ENCODE measurements at places on chromosomes 1 and 21.

GRCh38 chr1:40751802-40752201, 31.8 kb upstream of the KCNQ4 start:
- no peak for DNase-seq

GRCh38 chr1:157439302-157439954, 112.9 kb downstream of the FCRL5 start:
- DNase-seq, result no peak

- DNase-seq, result no peak
Observed at GRCh38 chr1:204222764-204223055, 8.9 kb upstream of the GOLT1A start.

DNA sequence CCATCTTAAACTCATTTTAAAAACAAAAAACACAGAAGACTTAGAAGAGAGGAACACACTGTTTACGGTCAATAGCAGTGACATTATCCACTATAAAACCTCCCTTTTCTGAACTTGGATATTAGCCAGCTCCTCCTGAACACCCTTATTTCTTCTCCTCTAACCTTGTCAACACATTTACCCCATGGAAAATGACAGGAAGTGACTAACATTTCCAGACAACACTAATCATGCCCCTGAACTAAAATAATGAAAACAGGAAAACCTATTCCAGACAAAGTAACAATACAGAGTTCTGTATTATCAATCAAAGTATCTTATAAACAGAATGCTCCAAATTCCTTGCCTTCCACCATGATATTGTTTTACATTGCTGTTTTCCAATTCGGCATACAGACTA, 45.3 kb downstream of the PALMD start:
- no peak for DNase-seq

- DNase-seq, result no peak
Observed at GRCh38 chr1:228927946-228928898, 192.9 kb downstream of the RHOU start.

DNA sequence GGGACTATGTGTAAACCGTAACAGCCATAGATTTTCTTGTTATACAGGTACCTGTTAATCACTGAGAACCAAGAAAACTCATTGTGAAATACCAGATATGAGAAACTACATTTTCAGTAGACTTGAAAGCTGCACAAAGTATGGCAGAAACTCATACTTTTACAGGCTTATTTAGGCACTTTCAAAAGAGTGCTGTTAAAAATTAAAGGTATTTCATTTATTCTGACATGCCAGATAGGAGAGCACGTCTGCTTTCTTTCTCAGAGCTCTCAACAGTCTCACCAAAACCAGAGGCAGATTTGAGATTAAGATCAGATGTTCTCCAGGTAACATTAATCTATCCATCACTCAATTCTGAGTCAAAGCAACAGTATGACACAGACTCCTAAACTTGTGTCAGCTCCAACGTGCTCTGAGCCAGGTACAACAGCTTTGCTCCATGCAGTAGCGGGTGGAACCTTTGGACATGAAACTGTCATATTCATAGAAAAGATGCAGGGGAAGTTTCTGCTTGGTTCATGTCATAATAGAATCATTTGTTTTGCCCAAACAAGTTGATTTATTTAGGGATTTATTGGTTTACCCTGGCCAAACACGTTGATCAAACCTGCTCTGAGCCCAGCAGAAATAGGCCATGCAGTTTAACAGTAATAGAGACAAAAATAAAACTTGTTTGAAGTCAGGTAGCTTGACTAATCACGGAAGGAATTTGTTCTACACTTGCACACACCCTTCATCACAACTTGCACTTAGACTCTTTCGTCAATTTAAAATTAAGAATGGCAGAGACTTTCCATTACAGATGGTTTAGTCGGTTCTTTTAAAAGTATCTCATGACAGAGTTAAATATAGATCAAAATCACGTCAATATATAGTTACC, 20.8 kb upstream of the TSNAX start:
- DNase-seq, result no peak

DNA sequence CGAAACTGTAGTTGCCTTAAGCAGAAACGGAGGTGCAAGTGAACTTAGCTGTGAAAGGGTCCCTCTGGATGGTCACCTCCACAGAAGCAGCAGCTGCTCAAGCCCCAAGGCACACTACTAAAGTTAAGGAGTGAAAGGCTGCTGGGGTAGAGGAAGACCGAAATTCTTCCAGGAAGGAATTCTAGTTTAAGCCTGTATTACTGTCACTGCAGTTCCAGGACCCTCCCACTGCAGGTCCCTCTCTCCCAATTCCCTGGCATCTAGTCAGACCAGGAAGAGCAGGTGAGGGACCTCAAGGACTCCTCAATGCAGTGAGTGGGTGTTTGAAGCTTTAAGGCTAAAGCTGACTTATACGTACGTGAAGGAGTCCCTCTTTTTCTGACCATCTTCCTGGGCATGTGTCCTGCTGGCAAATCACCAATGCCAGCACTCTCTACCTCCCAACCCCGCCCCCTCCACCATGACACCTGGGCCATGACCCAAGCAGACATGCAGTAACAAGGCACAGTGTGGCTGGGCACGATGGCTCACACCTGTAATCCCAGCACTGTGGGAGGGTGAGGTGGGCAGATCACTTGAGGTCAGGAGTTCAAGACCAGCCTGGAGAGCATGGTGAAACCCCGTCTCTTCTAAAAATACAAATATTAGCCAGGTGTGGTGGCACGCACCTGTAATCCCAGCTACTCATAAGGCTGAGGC, 57.2 kb downstream of the TGFBR3 start:
- no peak for DNase-seq
